Activated CD4-positive, alpha-beta T cell treated with anti-CD3 and anti-CD28 coated beads, Interleukin-2, amount 10 ng/mL, durations not matched to agents 24 days and 14 days (primary cell): ENCODE measurements at places on chromosomes 6 and 20. TPM values are rescaled to one million over a fixed set of nuclear protein-coding genes. Genes with fewer than 3 reads are reported as not detected.
A peak's percentile ranks its signal among the peaks of the same experiment; 100 is the strongest.

GRCh38 chr20:34970846-34971560, 15.3 kb downstream of the MYH7B start:
- H3K27me3 ChIP-seq, result peaks cover 5% of the 10 kb centered on the region
- no peaks in the 10 kb centered on the region for H3K36me3 ChIP-seq
- no peak overlapping the region for H3K27ac ChIP-seq
- no peak for DNase-seq
- H3K4me3 ChIP-seq, result no peak overlapping the region
- no peaks in the 10 kb centered on the region for H3K4me1 ChIP-seq

Gene MDFI
- not detected in 2 replicates for total RNA-seq

GRCh38 chr6:81144346-81144745, 608.1 kb downstream of the TENT5A start:
- H3K27ac ChIP-seq, result no peak overlapping the region
- no peak overlapping the region for H3K4me3 ChIP-seq
- H3K4me1 ChIP-seq, result no peaks in the 10 kb centered on the region
- no peak for DNase-seq
- no peaks in the 10 kb centered on the region for H3K27me3 ChIP-seq

Gene TREML2
- total RNA-seq, result 3.5 TPM in 2 replicates

- H3K36me3 ChIP-seq, result peaks cover 59% of the 10 kb centered on the region
- peak overlapping the region; percentile 50 for H3K27ac ChIP-seq
- H3K27me3 ChIP-seq, result no peaks in the 10 kb centered on the region
Observed at GRCh38 chr6:158629367-158630221, 14.9 kb downstream of the DYNLT1 start.

Gene NMBR
- total RNA-seq, result not detected in 2 replicates

Gene GRM4
- total RNA-seq, result not detected in 2 replicates

GRCh38 chr6:156827382-156827781, 50.2 kb downstream of the ARID1B start:
- H3K36me3 ChIP-seq, result peaks cover 15% of the 10 kb centered on the region
- H3K27ac ChIP-seq, result no peak overlapping the region
- DNase-seq, result no peak
- no peak overlapping the region for H3K4me3 ChIP-seq
- H3K4me1 ChIP-seq, result peaks cover 26% of the 10 kb centered on the region

- DNase-seq, result peak; percentile 94
- no peak overlapping the region for H3K4me3 ChIP-seq
- no peak overlapping the region for H3K27ac ChIP-seq
- no peaks in the 10 kb centered on the region for H3K27me3 ChIP-seq
- peaks cover 4% of the 10 kb centered on the region for H3K36me3 ChIP-seq
- peaks cover 40% of the 10 kb centered on the region for H3K4me1 ChIP-seq
Observed at GRCh38 chr6:27133281-27134227, 113.9 kb upstream of the PRSS16 start.

DNA sequence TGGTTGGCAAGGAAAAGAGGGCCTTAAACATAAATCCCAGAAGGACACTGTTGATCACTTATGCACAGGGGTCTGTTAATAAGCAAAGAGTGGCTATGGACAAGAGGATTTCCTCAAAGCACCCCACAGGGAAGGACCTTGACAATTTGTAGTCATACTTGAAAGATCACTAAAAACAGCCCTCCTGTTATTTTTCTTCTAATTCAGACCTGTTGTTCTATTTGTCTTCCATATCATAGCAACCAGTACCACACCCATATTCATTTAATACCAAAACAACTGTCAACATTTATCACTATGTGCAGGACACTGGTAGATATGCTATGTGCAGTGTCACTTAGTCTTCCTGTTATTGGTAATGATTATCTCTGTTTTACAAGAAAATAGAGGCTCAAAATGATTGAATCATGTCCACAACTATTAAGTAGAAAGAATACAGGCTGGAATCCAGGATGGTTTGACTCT, 3.2 kb upstream of the DYNLRB1 start:
- H3K36me3 ChIP-seq, result peaks cover 10% of the 10 kb centered on the region
- H3K4me3 ChIP-seq, result peak overlapping the region; percentile 3
- no peaks in the 10 kb centered on the region for H3K27me3 ChIP-seq
- peaks cover 19% of the 10 kb centered on the region for H3K4me1 ChIP-seq
- DNase-seq, result peak; percentile 53

DNA sequence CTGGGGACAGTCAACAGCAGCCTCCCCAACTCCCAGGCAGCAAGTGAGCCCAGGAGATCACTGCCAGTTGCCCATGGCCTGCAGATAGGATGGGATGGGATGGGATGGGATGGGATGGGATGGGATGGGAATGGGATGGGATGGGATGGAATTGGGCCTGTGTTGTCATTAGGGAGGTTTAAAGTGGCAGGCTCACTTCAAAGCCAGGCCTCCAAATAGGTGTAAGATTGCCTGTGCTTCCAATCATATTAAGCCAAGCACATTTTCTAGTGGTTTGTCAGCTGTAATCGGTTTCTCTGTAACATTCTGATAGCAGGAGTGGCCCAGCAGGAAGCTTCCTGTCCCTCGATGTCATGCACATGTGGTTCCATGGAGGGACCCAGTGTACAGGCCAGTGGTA, 82.7 kb upstream of the NXT1 start:
- no peaks in the 10 kb centered on the region for H3K36me3 ChIP-seq
- H3K27ac ChIP-seq, result no peak overlapping the region
- no peaks in the 10 kb centered on the region for H3K4me1 ChIP-seq
- H3K27me3 ChIP-seq, result no peaks in the 10 kb centered on the region
- H3K4me3 ChIP-seq, result no peak overlapping the region

- H3K27ac ChIP-seq, result no peak overlapping the region
- DNase-seq, result peak; percentile 56
- H3K4me1 ChIP-seq, result peaks cover 28% of the 10 kb centered on the region
- no peak overlapping the region for H3K4me3 ChIP-seq
- no peaks in the 10 kb centered on the region for H3K36me3 ChIP-seq
Observed at GRCh38 chr20:47382746-47383415, 26.4 kb upstream of the ZMYND8 start.

DNA sequence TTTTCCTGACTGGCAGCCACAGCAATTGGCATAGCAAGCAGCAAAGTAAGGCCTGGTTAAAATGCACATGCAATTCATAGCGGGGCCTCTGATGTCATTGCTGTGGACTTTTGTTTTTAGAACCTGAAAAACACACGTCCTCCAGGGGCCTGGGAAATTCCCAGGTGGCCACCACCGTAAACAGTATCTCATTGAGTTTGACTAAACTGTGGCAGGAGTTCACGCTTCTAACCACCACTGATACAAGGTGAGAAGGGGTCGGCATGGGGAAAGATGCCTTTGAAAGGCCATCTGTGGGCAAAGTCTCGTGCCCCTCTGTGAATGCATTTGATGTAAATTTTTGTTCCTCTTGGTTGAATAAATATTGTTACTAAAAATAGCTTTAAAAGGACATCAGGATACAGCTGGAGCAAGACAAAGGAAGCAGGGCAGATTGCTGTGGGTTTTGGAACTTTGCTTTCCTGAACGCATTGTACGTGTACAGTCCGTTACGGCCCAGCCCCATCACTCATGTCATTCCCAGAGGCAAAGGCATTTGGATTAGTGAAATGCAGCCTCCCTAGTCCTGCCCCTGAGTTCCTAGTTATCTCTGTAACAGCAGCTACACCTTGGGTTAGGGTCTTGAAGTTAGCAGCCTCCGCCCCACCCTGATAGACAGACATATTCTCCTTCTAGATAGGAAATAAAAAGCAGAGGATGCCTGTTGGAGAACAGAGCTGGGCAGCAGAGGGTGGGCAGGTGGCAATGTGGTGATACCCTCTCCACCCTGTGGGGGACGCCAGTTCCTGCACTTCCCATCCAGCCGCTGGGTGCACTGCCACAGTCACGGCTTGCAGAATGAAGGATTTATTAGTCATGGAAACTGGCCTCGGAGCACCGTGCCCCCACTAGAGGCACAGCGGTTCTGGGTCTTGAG, 80.3 kb downstream of the ZDHHC14 start:
- peak; percentile 91 for DNase-seq
- H3K4me3 ChIP-seq, result peak overlapping the region; percentile 48
- no peaks in the 10 kb centered on the region for H3K27me3 ChIP-seq
- peaks cover 9% of the 10 kb centered on the region for H3K36me3 ChIP-seq

Gene C6orf58
- total RNA-seq, result not detected in 2 replicates

GRCh38 chr6:134609716-134610261, 291.9 kb upstream of the SGK1 start:
- no peak overlapping the region for H3K4me3 ChIP-seq
- no peaks in the 10 kb centered on the region for H3K4me1 ChIP-seq
- no peak for DNase-seq
- no peaks in the 10 kb centered on the region for H3K36me3 ChIP-seq

GRCh38 chr6:36752187-36752885, 54.7 kb downstream of the RAB44 start:
- DNase-seq, result peak; percentile 73
- peak overlapping the region; percentile 92 for H3K27ac ChIP-seq
- peak overlapping the region; percentile 57 for H3K4me3 ChIP-seq
- H3K4me1 ChIP-seq, result peaks cover 56% of the 10 kb centered on the region
